ENCODE measurements at places on chromosomes 7 and 10.

GRCh38 chr10:129790715-129791446 lies 173.2 kb downstream of the EBF3 start:
- no peak for DNase-seq

- no peak for DNase-seq
Observed at GRCh38 chr10:83574770-83575169, 564.5 kb upstream of the GHITM start.

GRCh38 chr7:106021151-106022067 lies 58.3 kb downstream of the CDHR3 start:
- no peak for DNase-seq

DNA sequence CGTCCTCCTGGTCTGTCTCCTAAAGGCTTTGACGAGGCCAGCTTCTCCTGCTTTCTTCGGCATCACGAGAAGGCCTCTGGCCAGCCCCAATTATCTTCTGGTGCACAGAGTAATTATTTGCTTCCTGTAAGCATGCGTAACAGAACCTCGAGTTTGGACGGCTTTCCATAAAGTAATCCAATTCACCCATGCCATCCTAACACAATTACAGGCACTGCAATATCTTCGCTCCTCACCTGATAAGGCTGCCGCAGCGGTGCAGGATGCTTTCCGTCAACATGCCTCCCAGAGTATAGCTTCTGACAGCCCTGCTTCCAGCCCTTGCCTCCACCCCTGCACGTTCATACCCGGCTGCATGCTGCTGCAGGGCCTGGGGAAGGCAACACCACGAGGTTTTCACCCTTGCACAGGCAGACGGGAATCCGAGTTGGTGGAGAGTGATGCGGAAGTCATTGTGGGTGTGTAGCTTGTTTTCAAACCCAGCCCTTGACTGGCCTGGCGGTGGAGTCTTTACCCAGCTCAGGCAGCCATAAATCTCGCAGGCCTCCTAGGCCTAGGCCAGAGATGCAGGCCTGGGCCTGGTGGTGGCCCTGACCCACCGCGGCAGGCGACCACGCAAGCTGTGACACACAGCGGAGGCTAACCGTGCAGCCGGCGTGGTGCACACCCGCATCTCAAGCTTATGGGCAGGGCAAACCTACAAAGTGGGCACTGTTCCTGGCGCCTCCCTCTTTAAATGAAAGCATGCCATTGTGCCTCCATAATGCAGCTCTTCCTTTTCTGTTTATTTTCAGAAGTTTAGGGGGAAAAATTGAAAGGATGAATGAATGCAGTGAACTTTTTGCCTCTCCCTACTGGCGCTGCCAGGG lies 12.7 kb downstream of the EBF3 start:
- DNase-seq = no peak

- DNase-seq = no peak
Observed at GRCh38 chr10:11810973-11811372, 12.2 kb upstream of the PROSER2 start.
